Bronchial epithelial cell (primary cell): ENCODE measurements at places on chromosomes 4 and X. TPM values are rescaled to one million over a fixed set of nuclear protein-coding genes. Genes with fewer than 3 reads are reported as not detected.

DNA sequence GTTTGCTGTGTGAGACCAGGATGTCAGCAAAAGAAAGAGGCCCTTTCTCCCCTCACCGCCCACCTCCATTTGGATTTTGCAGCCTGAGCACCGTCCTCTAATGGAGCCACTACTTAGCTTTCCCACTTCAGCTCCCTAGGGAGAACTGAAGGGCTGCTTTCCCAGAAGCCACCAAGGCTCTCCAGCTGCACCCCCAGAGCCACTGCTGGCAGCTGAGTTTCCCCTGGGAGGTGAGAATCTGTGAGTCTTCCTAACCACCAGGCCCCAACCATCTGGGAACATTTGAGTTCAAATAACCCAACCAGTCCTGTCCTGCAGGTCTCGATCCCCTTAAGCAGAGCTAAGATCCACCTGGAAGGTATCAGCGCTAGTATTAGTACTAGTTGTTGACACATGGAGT, 173.1 kb upstream of the USP9X start:
- DNase-seq: no peak

AMBN gene
- total RNA-seq: not detected in 2 replicates

- DNase-seq: no peak
These were observed 9.4 kb upstream of the ADD1 start for GRCh38 chr4:2834001-2834921.

TMPRSS11D gene
- total RNA-seq: 8.7 and 15.1 TPM in 2 replicates

- no peak for DNase-seq
These were observed 114.1 kb upstream of the NPY2R start for GRCh38 chr4:155094201-155094820.

- no peak for DNase-seq
These were observed 93.1 kb downstream of the PSAPL1 start for GRCh38 chr4:7341491-7342222.

DNA sequence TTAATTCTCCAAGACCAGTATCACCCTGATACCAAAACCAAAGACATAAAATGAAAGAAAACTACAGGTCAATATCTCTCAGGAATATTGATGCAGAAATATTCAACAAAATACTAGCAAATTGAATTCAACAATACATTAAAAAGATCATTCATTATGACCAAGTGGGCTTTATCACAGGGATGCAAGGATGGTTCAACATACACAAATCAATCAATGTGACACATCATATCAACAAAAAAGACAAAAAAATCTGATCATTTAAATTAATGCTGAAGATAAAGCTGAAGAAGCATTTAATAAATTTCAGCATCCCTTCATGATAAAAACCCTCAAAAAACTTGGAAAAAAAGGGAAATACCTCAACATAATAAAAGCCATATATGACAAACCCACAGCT, 341.4 kb downstream of the GUCY2F start:
- DNase-seq: no peak

DNA sequence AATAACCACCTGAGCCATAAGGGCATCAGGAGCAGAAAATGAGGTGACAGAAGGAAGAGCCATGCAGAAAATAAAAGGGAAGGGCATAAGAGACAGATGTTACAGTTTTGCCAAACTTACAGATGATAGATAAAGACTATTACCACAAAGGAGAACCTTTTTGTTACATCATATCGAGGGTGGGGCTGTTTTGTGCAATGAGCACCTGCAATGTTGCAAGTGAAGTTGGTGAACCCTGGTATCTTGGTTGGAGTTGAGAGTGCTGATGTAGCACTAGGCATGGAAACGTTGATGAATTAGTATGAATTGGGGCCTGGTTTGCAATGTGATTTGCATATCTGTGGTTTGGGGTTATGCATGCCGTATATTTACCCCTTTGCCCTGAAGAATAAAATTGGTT, 119.8 kb upstream of the TEX13D start:
- DNase-seq: no peak

OPN1MW3 gene
- not detected in 2 replicates for total RNA-seq

- peak; percentile 8 for DNase-seq
These were observed 96.5 kb downstream of the CHRDL1 start for GRCh38 chrX:110699109-110699508.

DNA sequence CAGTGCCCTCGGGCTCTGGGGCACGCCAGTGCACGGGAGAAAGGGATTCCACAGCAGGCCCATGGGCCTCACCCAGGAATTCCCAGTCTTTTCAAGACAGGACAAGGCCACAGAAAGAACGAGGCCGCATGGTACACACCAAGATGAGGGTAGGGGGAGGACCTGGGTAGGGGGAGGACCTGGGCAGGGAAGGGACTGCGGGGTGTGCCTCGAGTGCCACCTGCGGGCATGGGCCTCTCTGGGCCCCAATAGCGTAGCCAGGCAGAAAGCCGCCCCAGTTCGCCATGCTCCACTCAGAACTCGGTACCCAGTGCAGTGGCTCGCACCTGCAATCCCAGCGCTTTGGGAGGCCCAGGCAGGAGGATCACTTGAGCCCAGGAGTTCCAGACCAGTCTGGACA, 14.0 kb upstream of the DUSP9 start:
- no peak for DNase-seq

DNA sequence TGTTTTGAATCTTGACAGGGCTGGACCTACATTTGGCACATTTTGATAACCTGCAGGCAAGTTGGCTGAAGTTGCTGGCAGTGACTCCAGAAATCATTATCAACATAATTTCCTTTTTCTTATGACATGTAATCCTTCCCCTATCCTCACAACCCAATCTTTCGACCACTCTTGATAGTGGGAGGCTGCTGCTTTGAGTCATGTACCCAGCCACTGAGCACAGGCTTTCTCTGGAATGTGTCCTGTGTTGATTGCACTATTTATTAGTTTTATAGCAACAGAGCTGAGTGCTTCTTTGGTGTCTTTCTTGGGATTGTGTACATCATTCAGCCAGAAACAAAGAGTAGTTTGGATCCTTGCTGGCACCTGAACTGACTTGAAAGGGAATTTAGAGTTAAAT, 183.1 kb upstream of the LEF1 start:
- DNase-seq: no peak

GRCh38 chrX:71396576-71396975, 30.4 kb downstream of the TAF1 start:
- DNase-seq: no peak

MAOB gene
- under 0.01 and 0.13 TPM in 2 replicates for total RNA-seq

- DNase-seq: no peak
These were observed 75.7 kb downstream of the HAUS3 start for GRCh38 chr4:2166253-2166652.

GRCh38 chr4:106583567-106583966, 215.0 kb upstream of the GIMD1 start:
- peak; percentile 99 for DNase-seq

DNA sequence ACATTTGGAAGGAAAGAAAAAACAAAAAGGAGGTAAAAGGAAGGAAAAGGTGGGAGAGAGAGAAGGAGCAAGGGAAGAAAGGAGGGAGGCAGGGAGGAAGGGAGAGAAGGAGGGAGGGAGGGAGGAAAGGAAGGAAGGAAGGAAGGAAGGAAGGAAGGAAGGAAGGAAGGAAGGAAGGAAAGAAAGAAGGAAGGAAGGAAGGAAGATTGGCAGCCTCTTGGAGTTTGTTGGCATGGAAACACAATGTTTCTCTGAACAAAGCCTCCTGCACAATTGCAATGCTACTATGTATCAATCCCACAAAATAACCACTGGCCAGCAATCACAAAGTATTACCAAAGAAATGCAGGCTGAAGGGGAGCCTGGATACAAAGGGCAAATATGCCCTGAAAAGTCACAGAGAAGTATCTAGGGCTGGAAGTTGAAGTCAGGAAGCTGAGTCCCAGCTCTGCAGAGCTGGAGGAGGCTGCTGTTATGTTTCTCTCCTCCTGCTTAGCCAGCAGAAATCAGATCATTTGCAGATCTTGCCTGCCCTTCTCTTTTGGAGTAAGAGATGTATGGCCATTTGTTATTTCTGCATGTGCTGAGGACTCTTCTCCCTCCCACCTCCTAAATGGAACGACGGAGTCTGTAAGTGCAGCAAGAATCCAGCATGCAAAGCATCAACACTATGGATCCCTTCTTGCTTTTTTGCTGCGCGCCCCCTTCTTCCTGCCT, 195.9 kb upstream of the LDB2 start:
- no peak for DNase-seq

GABRA4 gene
- total RNA-seq: not detected in 2 replicates

PAGE4 gene
- total RNA-seq: not detected in 2 replicates

TMEM144 gene
- total RNA-seq: 4.2 and 6.9 TPM in 2 replicates

DNA sequence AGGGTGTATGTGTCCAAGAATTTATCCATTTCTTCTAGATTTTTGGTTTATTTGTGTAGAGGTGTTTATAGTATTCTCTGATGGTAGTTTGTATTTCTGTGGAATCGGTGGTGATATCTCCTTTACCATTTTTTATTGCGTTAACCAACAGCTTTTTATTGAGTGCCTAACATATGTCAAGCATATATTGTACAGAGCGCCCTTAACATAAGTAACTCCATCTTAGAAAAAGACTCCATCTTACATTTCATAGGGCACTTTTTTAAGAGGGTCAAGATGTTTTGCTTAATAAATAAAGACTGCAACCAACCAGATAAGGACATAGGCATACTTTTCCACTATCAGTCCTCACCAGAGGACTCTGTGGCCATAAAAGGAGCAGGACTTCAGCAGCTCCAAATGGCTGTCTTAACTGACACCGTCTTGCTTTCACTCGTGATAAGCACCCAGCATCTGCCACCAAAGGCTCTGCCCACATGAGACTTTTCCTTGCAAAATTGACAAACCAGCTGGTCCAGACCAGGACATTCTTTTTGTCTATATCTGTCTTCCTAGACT, 75.0 kb downstream of the HS6ST2 start:
- DNase-seq: no peak

DNA sequence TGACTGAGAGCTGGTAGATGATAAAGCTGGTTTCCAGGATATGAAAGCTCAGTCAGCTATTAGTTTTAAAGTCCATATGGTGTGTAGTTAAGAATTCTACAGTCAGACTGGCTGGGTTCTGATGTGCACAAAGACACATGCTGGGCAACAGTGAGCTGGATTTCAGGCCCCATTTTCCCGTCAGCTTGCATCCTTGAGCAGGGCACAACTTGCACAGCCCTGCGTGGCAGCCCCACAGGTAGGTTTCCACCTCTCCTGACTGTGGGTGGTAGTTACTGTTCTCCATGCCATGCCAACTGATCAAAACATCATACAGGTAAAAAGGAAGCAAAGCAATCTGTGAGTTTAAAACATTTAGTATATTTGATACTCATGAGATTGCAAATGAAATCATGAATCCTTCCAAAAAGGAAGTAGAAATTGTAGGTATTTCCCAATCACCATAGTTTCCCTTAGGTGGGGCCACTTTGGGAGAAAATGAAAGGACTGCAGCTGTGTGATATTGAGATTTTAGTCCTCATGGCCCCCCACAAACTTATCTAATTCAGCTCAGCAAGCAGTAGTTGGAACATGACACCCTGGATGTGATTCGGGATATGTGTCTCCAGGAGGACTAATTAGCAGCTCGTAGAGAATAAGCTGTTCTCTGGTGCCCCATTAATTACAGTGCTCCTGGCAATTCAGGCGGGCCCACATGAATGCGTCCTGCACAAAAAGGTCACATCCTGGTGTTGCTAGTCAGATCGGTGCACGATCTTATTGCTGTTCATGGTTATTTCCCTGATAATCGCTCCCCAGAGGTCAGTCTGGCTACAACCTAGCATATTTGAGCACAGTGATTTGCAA, 42.4 kb upstream of the NOCT start:
- no peak for DNase-seq

ARSJ gene
- 23.3 and 29.0 TPM in 2 replicates for total RNA-seq

- DNase-seq: no peak
These were observed at the start of gene TASL for GRCh38 chrX:30577362-30577991. TASL (minus strand) TSS chrX:30577766; CDS start chrX:30560355, 17,411 bp downstream.

DNA sequence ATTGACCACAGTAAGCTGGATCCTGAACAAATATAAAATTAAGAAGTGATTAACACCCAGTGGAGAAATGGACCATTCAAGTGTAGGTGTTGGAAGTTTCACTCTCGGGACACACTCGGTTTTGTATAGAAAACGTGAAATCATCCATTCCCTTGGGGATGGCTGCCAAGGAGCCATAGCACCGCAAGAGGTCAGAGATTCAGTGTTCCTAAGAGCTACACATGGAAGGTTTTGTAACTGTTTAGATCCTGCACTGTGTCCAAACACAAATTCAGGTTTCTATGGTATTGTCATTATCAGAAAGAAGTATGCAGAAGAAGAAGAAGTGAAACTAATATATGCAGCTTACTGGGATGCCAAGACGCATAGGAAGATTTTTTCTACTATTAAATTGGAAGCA, 281.0 kb downstream of the LDB2 start:
- DNase-seq: no peak

- DNase-seq: no peak
These were observed 662.5 kb downstream of the RAPGEF2 start for GRCh38 chr4:159765382-159765781.

CRLF2 gene
- not detected in 2 replicates for total RNA-seq

DNA sequence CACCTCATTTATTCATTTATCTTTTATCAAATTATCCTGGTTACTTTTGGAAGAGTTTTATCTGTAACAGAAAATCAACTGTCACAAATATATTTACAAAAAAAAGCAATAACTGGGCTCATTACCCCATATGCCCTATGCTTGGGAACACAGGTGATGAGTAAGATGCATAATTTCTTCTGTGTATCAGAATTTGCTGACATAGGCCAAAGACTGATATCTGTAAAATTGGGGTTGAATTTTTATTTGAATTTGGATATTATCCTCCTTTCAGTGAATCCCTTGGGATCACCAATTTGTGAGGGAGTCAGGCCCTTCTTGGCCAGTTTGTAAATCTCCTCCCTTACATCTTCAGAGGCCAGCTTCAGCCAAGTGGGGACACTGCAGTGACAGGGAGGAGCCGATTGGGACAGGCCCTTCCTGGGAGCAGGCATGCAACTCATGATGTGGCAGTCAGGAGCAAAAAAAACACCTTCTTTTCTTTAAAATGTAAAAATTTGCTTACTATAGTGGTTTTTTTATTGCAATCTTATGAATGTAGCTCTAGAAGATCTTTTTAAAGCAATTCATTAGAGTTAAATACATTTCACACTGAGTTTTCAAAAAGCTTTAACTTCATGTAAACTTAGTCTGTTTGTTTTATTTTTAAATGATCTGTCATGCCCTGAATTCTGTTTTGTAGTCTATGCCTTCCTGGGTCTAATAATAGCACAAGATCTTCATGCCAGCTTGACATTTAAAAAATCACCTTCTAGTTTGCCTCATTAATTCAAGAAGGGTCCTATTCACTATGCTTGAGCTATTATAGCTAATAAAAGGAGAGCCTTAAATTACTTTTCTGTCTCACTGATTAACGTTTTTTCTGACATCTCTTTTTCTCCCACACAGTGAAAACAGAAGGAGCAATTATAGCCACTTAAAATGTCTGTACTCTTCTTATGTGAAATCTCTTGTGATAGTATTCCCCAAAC, 136.6 kb upstream of the SPRY1 start:
- DNase-seq: no peak

- peak; percentile 91 for DNase-seq
These were observed 8.4 kb upstream of the BST1 start for GRCh38 chr4:15694431-15694830.

GRCh38 chrX:44308869-44309268, 34.6 kb downstream of the EFHC2 start:
- DNase-seq: no peak

PRDM8 gene
- 0.26 and 0.53 TPM in 2 replicates for total RNA-seq

- DNase-seq: no peak
These were observed 540.2 kb upstream of the TENM3 start for GRCh38 chr4:181702864-181703495.

GRCh38 chrX:86369847-86370630, 221.8 kb downstream of the DACH2 start:
- DNase-seq: no peak

COL25A1 gene
- total RNA-seq: under 0.01 TPM in 2 replicates

GRCh38 chrX:123424546-123424945, 240.5 kb downstream of the GRIA3 start:
- peak; percentile 72 for DNase-seq

- peak; percentile 61 for DNase-seq
These were observed at the start of gene PNPLA4 for GRCh38 chrX:7927259-7928167. PNPLA4 (minus strand) TSS chrX:7927413; CDS start chrX:7926119, 1,294 bp downstream.
